Smooth muscle cell of the coronary artery (primary cell): ENCODE measurements at places on chromosomes 11 and 22. TPM values are rescaled to one million over a fixed set of nuclear protein-coding genes. Genes with fewer than 3 reads are reported as not detected.

Gene NPAS4
- not detected in 2 replicates for total RNA-seq

Gene CLCF1
- total RNA-seq = 1.8 and 3.9 TPM in 2 replicates

Gene ZBTB16
- total RNA-seq = 0.12 TPM in 1 of 2 replicates, not detected in the other

Gene OR8D4
- total RNA-seq = not detected in 2 replicates

Gene CD3G
- total RNA-seq = not detected in 2 replicates

Gene BCO2
- total RNA-seq = 0.15 and 1.3 TPM in 2 replicates

Gene PLEKHB1
- total RNA-seq = 1.1 and 2.0 TPM in 2 replicates

Gene MICAL3
- 11.0 and 21.8 TPM in 2 replicates for total RNA-seq
